ENCODE measurements at places on chromosomes 11 and 22.

- DNase-seq: peak; percentile 4
Observed at GRCh38 chr11:13105237-13105844, 96.2 kb downstream of the RASSF10 start.

DNA sequence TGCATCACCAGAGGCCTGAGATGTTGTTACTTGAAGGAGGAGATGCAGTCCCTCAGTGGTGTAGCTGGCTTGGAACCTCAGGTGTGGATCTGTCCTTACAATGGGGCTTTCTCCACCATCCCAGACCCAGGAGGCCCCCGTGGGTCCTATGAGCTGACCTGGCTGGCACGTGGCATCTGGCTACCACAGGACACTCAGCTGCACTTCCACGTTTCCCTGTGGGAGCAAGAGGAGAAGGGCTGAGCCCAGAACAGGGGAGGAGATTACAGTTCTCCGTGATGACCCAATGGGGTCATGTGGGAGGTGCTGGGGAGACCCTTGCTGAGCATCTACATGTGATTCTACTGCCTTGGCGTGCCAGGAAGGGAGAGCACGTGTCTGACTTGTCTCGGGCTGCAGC is 1448.4 kb downstream of the TBC1D22A start:
- no peak for DNase-seq

GRCh38 chr11:17393472-17393871 is 5.0 kb upstream of the KCNJ11 start:
- no peak for DNase-seq

DNA sequence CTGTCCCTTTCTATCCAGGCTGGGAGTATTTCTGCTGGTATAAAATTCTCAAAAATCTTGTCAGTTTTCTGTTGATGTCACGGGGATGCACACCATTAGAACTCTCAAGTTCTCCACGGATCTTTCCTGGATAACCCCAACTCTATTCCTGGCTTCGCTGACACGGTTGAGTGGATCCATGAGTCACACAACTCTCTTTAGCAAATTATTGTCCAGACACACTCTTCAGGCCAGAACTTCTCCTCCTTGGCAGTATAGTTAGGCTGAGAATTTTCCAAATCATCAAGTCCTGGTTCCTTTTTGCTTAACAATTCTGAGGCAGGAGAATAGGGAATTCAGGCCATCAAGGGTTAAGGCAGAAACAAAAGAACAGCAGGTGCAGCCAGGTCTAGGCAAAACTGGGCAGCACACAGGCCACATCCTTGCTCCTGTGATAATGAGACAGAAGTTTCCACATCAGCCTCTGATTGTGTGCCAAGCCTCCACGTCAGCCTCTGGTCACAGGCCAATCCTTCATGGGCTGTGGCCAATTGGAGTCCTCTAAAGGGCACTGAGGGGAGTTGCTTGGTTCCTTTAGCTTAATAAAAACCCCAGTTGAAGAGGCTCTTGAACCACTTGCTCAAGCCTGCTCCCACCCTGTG is 5.7 kb upstream of the ACAT1 start:
- no peak for DNase-seq

DNA sequence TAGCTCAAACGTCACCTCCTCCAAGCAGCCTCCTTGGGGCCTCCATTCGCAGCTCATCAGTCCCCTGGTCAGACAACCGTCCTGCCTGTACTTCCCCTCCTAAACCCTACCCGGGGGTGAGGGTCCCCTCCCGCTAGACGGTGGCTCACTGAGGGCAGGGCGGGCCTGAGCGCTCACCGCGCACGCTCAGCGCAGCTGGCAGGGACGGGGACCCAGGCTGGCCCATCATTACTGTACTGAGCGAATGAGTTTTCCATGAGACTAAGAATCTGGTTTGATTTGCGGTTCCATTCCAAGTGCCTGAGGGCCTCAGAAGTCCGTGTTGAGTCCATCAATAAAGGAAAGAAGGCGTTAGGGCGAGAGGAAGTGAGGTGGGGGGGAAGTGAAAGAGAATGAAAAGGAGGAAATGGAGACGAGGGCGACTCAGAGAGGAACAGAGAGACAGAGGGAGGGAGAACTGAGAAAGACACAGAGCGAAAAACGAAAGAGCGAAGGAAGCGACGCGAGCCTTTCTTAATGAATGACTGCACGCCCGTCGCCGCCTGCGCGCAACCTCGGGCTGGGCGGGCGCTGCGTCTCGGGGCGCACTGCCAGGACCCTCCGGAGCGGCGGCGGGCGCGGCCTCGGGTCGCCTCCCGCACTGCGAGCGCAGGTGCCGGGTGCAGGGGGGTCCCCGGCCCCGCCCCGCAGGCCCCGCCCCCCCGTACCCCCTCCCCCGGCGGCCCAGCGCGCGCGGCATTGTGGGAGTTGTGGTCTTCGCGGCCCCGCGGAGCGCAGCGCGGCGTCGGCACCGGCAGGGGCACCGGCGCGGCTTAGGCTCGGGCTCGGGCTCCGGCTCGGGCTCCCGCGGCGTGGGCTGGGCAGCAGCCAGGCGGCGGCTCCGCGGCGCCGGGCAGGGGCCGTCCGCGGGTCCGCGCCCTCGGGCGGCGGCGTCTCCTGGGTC is at the start of gene ASPHD2:
TSS of gene ASPHD2 (plus strand) at position 746 of the 943 bp plus-strand sequence. CDS start 4,356 bp downstream, outside the sequence.
- peak; percentile 76 for DNase-seq

- DNase-seq: no peak
Observed at GRCh38 chr11:103883291-103883690, 153.1 kb upstream of the DDI1 start.

- DNase-seq: no peak
Observed at GRCh38 chr11:70432065-70432464, 33.7 kb downstream of the CTTN start.

DNA sequence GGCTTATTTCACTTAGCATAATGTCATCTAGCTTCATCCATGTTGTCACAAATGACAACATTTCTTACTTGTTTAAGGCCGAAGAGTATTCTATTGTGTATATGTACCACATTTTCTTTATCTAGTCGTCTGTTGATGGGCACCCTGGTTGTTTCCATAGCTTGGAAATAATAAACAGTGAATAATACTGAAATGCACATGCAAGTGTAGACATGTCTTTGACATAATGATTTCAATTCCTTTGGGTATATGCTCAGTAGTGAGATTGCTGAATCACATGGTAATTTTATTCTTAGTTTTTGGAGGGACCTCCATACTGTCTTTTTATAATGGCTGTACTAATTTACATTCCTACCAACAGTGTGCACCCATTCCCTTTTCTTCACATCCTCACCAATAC is 508.0 kb downstream of the NELL1 start:
- no peak for DNase-seq

- DNase-seq: no peak
Observed at GRCh38 chr11:68950762-68951161, 30.0 kb downstream of the MRGPRD start.

GRCh38 chr11:62388999-62389398 is 29.8 kb upstream of the SCGB1A1 start:
- DNase-seq: no peak

All from inflammatory macrophage treated with lipopolysaccharide for 1 hour (primary cell).